ENCODE measurements at places on chromosomes 2 and 18. TPM values are rescaled to one million over a fixed set of nuclear protein-coding genes. Genes with fewer than 3 reads are reported as not detected.

DNAJC5G gene
- not detected for total RNA-seq

LYPD6B gene
- total RNA-seq = 10.0 TPM

CNGA3 gene
- not detected for total RNA-seq

- DNase-seq = no peak
Observed at GRCh38 chr18:57269756-57270155, 82.6 kb upstream of the ST8SIA3 start.

- no peak for DNase-seq
Observed at GRCh38 chr2:124025171-124025580, at the start of gene CNTNAP5. Gene CNTNAP5 (plus strand): TSS chr2:124025287. CDS start chr2:124025651, 364 bp downstream.

DNA sequence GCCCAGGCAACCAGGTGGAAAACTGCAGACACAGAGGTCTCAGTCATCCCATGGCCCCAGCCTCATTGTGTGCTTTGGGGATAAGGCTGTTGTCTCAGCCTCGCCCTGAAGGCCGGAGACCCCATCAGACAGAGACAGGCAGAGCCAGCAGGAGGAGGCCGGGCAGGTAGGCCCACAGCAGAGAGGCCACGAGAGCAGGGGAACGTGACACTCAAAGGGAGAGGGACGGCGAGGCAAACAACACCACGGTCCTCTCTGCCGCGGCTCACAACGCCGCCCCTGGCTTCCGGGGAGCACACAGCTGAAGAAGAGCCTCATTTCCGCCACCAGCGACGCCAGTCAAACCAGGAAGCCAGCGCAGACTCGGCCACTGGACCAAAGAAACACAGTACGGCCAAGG, 103.3 kb downstream of the ZNF516 start:
- no peak for DNase-seq

GRCh38 chr2:14675489-14675888, 43.0 kb downstream of the LRATD1 start:
- no peak for DNase-seq

GRCh38 chr2:194289712-194290346, 1367.2 kb upstream of the SLC39A10 start:
- DNase-seq = no peak

DNA sequence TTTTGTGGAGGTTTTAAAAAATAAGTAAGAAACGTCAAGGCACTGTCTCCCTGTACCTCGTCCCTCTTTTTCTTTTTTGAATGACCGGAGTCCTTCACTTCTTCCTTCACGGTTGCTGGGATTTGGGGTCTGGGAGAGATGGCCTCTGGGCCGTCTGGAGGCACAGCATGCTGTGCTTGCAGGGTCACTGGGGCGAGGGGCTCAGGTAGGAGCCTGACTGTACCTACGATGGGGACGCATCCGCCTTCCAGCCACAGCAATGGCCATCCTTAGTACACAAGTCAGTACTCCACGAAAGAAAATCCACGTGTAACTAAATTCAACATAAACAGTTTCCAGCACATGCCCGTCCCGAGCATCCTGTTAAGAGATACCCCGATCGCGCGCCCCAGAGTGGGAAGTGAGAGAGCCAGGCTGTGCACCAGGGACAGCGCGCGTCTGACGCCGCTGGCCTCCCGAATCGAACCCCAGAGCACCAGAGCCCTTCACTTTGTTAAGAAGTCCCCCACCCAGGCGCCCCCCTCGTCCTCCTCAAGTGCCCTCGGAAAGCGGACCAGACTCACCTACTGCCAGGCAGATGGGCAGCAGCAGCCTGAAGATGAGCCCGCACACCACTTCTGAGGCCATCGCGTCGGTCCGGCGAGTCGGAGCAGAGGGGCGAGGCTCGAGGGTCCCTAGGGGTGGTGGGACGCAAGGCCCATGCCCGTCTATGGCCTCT, 1.2 kb downstream of the PIEZO2 start:
- DNase-seq = no peak

DNA sequence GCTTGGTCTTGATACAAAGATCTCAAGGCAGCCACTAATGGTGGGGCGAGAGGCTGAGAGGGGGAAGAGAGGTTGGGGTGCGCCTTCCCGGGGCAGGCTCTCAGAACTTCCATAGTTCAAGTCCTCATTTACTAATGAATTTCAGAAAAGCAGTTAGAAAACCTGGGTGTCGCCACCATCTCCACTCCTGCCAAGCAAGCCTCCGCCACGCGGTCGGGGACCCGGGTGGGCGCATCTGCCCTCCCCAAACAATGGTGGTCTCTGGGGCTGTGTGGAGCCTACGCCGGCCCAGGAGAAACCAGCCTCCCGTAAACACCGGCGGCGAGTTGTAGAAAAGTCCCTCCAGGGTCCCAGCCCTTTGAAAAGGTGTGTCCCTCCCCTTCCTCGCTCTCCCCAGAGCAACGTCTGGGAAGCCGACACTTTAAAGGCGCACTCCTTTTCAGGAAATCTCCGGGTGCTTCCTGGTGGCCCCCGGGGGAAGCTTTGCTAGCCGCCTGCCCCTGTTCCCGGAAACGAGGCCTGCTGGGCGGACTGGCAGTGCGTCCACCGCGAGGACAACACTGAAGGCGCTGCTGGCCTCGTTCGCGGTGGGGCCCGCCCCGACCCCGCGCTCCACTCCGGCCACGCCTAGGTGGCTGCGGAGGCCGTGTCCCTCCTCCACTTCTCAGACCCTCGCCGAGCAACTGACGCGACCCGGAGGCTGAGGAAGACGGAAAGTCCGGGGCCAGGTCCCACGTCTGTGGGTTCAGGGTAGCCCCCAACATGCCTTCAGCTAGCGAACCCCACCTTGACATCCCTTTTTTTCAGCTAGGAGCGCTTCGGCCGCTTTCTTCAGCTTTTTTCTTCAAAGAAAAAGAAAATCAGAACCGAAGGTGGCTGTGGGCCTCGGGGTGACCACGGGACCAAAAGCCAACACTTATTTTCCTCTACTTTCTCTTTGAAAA, 16.8 kb downstream of the EVX2 start:
- DNase-seq = no peak

DNA sequence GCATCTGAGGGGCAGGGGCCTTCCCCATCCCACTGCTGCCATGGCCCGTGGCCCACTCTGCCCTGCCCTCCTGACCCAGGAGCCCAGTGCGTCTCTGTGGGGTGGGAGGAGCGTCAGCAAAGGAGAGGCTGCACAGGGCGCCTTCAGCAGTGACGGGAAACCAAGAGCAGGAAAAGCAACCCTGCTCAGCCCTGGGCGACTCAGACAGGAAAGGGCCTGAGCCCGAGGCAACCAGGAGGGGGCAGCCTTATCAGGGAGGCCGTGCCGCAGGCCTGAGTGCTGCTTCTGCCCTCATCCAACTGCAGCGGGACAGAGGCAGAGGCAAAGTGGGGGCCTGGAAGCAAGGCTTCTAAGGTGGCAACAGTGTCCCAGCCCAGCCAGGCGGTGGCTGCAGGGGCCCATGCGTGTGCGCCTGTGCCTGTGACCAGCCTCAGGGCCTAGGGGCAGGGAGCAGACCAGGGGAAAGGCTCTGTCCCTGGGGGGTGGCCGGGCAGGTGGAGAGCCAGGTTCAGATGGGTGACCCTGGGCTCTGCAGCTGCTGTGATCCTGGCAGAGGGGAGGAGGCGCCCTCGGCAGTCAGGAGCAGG, 23.3 kb upstream of the ALPI start:
- DNase-seq = no peak
